ENCODE measurements at places on chromosomes 7 and 10.

DNA sequence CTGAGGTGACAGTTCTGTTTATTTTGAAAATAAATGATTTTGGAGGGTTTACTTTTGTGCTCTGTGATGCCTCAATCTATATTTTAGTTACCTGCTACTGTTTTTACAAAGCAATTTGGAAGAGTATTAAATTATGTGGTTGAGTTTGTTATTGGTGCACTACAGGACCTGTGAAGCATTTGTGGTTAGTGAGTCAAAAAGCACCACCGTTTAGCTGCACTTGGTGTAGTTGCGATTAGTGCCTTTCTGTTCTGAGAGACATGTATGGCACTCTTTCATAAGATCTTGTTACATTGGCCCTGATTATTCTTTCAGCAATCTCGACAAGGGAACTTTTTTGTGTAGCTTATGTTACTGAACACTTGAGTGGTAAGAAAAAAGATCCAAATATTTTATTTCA is 132.2 kb downstream of the BBS9 start:
- DNase-seq, result no peak

DNA sequence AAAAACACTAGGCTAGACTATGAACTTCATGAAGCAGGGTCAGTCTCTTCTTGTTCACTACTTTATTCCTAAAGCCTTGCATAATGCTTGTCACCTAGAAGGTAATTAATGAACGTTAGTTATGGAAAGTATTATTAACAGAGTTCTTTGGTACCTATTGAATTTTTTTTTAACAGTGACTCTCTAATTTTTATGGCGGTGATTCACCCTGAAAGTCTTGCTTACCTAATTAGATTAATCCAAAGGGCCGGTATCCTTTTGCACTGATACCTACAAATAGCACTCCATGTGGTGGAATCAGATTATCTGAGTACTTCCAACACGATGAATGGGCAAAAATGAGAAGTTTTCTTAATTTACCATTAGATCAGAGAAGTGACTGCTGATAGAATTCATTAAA is 31.7 kb downstream of the STAM start:
- no peak for DNase-seq

- DNase-seq, result no peak
Measured at GRCh38 chr10:128958834-128959690, 508.0 kb upstream of the MGMT start.

DNA sequence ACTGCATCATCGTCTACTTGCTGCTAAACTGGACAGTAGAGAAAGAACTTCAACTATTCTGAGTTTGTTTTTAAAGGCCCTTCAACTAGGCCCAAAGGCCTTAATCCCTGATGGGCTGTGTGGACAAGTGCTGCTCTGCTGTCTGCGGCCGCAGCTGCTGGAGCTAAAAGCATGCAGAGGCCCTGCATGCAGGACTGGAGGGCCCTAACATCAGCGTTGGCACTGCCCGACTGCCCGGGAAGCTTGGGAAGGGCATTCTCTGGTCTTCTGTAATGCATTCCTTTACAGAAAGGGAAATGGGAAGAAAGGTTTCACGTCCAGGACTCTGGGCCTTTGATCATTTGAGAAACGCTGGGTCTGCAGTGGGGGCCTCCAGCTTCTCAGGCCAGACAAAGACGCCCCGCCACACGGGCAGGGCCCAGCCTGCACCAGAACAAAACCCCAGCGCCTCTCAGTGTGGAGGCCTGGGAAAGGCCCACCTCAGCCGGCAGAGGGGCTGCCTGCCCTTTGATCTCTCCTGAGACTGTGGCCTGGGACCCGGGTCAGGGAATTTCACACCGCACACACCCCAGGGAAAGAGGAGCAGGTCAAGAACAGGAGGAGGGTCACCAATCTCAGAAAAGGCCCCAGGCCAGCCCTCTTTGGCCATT is 229.3 kb downstream of the DNAJB6 start:
- no peak for DNase-seq

DNA sequence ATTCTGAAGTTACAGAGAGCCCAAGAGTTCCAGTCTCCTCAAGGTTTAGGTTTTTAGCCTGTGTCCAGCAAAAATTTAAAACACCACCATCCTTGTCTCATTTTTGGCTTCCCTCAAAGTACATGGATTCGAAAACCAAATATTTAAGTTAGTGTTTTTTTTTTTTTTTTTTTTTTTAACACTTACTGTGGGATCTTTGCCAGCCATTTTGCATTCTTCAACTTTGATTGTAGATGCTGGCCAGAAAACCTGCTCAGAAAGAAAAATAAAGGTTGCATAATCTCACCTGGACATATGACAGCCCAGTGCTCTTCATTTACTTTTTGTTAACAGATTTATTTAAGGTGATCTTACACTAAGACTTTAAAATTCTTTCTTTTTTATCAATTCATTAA is 91.6 kb downstream of the SEMA3C start:
- no peak for DNase-seq

GRCh38 chr7:48101352-48101751 is 12.3 kb downstream of the UPP1 start:
- no peak for DNase-seq
